ENCODE measurements at places on chromosomes 5 and 9. TPM values are rescaled to one million over a fixed set of nuclear protein-coding genes. Genes with fewer than 3 reads are reported as not detected.
A peak's percentile ranks its signal among the peaks of the same experiment; 100 is the strongest.

DNA sequence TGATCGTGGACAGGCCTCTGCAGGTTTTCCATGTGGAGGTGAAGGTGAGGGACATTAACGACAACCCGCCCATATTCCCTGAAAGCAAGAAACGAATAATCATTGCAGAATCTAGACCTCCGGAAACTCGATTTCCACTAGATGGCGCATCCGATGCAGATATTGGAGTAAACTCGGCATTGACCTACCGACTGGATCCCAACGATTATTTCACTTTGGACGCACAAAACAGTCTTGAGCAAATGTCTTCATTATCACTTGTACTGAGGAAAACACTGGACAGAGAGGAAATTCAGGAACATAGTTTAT lies 621 bp downstream of the PCDHA13 start:
- H3K36me3 ChIP-seq, result no peaks in the 10 kb centered on the region
- no peak overlapping the region for H3K27ac ChIP-seq
- no peaks in the 10 kb centered on the region for H3K4me1 ChIP-seq
- H3K4me3 ChIP-seq, result no peak overlapping the region
- no peak for DNase-seq

GRCh38 chr5:7576023-7576715 lies 180.2 kb downstream of the ADCY2 start:
- DNase-seq, result no peak
- H3K36me3 ChIP-seq, result no peaks in the 10 kb centered on the region
- no peaks in the 10 kb centered on the region for H3K27me3 ChIP-seq
- H3K4me3 ChIP-seq, result no peak overlapping the region
- H3K27ac ChIP-seq, result no peak overlapping the region

DNA sequence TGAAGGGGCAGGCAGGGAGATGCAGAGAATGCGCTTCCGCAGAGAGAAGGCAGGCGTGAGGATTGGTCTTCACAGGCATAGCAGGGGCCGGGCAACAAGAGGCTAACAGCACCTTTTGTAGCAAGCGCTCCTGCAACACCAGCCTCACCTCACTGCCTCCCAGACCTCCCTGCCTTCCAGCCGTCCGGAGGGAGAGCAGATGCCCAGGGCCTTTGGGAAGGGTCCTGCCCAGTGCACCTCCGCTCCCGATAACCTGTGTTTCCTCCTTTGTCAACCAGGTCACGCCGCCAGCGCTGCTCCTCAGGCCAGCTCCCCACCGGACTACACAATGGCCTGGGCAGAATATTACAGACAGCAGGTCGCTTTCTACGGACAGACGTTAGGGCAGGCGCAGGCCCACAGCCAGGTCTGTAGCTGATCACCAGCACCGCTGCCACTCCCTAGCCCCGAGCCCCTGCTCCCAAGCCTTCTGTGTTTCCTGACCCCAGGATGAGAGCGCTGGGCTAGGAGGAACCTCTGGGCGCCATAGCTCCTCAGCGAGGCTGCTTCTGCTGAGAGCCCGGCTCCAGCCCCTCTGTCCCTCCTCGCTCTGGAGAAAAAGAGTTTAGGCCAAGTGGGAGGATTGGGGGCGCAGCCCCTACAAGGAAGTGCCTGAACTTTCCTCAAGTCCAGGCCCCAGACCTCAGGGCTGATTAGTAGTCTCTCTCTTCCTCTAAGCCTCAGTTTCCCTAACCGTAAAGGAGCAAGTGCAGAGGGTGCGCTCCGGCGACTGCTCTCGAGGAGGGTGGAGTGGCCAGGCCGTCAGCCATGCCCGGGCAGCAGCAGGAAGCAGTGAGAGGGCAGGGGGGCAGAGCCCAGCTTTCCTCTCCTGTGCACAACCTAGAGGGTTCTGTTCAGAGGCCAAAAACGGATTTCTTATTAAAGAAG lies 28.4 kb upstream of the PRDM12 start:
- H3K4me3 ChIP-seq, result no peak overlapping the region
- no peak for DNase-seq
- no peak overlapping the region for H3K27ac ChIP-seq
- no peaks in the 10 kb centered on the region for H3K27me3 ChIP-seq
- peaks cover 24% of the 10 kb centered on the region for H3K36me3 ChIP-seq

- peak overlapping the region; percentile 35 for H3K27ac ChIP-seq
- no peaks in the 10 kb centered on the region for H3K27me3 ChIP-seq
- DNase-seq, result no peak
- H3K4me3 ChIP-seq, result no peak overlapping the region
- H3K36me3 ChIP-seq, result no peaks in the 10 kb centered on the region
These were observed 23.4 kb downstream of the PHF2 start for GRCh38 chr9:93599571-93600403.

Gene ROR2
- total RNA-seq, result 0.05 TPM

GRCh38 chr5:143402553-143403333 lies 743 bp downstream of the NR3C1 start:
- DNase-seq, result peak; percentile 73
- H3K27ac ChIP-seq, result peak overlapping the region; percentile 87
- H3K4me1 ChIP-seq, result peaks cover 56% of the 10 kb centered on the region
- no peaks in the 10 kb centered on the region for H3K27me3 ChIP-seq
- H3K4me3 ChIP-seq, result peak overlapping the region; percentile 88

Gene DMRT3
- not detected for total RNA-seq

DNA sequence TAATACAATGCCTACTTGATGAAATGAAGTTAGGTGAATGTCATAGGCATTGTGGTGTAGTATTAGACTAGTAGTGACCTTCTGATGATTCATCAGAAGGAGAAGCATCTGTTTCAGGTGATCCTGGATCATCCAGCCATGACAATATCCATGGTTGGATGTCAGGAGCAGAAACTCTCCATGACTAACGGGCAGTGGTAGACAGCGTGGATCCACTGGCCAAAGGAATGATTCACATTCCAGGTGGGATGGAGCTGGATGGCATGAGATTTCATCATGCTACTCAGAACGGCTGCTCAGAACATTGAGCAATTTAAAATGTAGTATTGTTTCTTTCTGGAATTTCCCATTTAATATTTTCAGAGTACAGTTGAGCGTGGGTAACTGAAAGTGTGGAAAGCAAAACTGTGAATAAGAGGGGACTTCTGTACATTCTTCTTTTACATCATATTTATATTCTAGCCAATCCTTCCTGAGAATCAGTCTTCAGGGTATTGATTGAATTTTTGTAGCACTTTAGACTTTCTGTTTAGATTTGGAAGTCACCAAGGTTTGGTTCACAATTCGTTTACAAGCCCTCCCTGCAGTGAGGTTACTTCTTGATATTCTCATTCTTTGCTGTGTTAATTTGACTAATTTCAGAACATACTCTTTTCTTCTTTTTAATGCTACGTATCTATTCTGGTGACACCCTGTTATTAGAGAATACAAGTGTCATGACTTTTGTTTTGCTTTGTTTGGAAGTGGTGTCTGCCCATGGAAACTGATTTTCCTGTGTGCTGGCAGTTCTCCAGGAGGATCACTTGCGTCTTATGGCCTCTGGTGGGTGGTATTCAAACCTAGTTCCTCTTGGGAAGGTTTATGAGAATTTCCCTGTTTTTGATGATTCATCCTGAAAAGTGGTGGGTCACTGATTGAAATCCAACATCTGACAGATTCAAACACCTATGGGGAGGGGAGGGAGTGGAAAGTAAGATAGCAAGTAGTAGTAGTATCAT lies 12.2 kb upstream of the CLINT1 start:
- H3K4me3 ChIP-seq, result no peak overlapping the region
- no peaks in the 10 kb centered on the region for H3K27me3 ChIP-seq
- no peaks in the 10 kb centered on the region for H3K4me1 ChIP-seq
- DNase-seq, result no peak
- no peak overlapping the region for H3K27ac ChIP-seq

DNA sequence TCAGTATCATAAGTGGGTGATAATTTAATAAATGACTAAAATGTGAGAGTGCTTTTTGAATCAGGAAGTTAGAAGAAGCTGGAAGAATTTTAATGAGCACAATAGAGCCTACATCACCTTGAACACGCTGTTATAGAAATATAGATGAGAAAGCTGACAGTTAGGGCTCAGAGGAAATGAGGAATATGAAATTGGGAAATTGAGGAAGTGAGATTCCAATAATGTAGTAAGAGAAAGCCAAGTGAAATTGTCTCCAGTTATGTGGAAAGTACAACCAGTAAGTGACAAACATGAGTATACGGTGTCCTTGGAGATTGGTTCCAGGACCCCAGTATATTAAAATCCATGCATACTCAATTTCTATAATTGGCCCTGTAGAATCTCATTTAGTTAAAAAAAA lies 235.9 kb upstream of the FAM174A start:
- H3K4me3 ChIP-seq, result no peak overlapping the region
- H3K27me3 ChIP-seq, result no peaks in the 10 kb centered on the region
- no peak for DNase-seq

- peak overlapping the region; percentile 58 for H3K4me3 ChIP-seq
- peak overlapping the region; percentile 85 for H3K27ac ChIP-seq
- H3K27me3 ChIP-seq, result no peaks in the 10 kb centered on the region
- peaks cover 62% of the 10 kb centered on the region for H3K4me1 ChIP-seq
- H3K36me3 ChIP-seq, result peaks cover 36% of the 10 kb centered on the region
These were observed 13.7 kb downstream of the GLRX start for GRCh38 chr5:95808686-95809413.

- H3K27ac ChIP-seq, result no peak overlapping the region
- H3K36me3 ChIP-seq, result no peaks in the 10 kb centered on the region
- peaks cover 32% of the 10 kb centered on the region for H3K27me3 ChIP-seq
- H3K4me1 ChIP-seq, result no peaks in the 10 kb centered on the region
- H3K4me3 ChIP-seq, result no peak overlapping the region
- DNase-seq, result no peak
These were observed 110.1 kb downstream of the FOXD1 start for GRCh38 chr5:73338256-73339050.

DNA sequence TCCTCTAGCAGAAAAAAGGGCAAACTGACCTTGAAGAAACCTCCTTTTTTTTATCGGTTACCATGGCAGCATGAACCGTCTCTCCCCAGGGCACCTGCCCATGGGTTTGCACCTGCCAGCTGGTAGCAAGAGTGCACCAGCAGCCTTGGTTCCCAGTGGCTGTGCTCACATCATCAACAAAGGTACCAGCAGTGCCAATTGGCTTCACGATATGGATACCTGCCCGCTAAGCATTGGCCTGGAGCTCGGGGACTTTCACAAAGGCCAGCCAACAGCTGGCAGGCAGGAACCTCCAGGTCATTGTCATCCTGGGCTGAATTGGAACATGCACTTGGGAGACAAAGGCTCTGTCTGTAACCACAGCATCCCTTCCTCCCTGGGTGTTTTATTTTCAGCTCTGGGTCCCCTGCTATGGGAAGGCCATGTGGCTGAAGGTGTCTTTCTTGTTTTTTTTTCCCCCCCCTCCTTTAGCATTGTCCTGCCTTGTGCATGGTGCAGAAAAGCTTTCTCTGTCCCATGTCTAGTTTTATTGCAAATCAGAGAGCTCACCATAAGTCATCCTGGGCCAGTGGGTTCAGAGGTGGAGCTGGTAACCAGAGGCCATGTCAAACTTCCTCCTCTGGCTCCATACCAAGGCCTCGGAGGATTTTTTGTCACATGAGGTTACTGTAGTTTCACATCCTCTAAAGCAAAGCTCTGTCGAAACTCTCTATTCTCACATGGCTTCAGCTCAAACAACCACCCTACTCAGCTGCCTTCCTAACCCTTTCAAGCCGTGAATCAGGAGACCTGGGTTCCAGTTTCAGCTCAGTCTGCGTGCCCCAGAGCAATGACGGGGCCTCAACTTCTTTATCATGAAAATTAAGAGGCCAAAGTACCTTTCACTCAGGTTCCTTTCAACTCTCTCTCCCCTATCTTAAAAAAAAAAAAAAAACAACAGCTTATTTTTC lies 145.5 kb upstream of the MAP3K1 start:
- peaks cover 36% of the 10 kb centered on the region for H3K4me1 ChIP-seq
- peaks cover 12% of the 10 kb centered on the region for H3K27me3 ChIP-seq
- H3K27ac ChIP-seq, result peak overlapping the region; percentile 88
- DNase-seq, result peak; percentile 68
- H3K4me3 ChIP-seq, result peak overlapping the region; percentile 36
- H3K36me3 ChIP-seq, result peaks cover 2% of the 10 kb centered on the region

Gene SV2C
- total RNA-seq, result not detected

DNA sequence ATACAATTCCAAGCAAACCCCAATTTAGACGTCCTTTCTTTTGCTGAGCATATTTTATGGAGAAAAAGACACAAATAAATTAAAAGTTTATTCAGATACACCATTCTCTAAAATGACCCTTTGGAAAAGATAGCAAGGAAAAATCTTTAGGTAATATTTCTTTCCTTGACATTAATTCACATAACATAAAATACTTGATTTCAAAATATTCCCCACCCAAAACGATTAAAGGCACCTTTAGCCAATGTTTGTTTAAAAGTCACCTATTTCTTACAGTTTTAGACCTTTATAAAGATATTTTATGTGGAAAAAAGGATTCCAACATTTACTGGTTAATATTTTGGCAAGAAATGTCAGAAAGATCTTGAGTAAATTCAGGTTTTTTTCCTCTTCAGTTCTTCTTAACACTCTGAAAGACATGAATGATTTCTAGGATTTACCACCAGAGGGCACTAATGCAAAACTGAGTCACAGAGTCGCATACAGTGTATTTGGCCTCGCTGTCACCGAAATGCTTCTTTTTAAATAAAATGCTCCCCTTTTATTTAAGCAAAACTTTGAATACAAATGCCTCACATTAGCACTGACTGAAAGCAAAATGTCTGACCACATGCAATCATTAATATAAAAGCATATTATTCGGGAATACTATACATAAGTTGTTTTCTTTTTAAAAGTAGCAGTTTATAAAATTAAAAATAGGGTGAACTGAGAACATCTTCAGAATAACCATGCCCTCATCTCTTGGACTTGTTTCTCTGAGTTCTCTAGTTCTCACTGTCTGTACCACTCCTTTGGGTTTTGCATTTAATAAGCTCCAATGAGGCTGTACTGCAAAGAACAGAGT lies 122.5 kb downstream of the SLC1A3 start:
- H3K4me3 ChIP-seq, result no peak overlapping the region
- H3K36me3 ChIP-seq, result no peaks in the 10 kb centered on the region

Gene MUSK
- total RNA-seq, result not detected
